NCI-H187 (cell line): ENCODE measurements at places on chromosomes 1 and 21.

GRCh38 chr1:162536511-162536910 is 25.0 kb upstream of the UAP1 start:
- no peak for DNase-seq

- no peak for DNase-seq
Observed at GRCh38 chr1:87449348-87449963, 120.8 kb downstream of the LMO4 start.

DNA sequence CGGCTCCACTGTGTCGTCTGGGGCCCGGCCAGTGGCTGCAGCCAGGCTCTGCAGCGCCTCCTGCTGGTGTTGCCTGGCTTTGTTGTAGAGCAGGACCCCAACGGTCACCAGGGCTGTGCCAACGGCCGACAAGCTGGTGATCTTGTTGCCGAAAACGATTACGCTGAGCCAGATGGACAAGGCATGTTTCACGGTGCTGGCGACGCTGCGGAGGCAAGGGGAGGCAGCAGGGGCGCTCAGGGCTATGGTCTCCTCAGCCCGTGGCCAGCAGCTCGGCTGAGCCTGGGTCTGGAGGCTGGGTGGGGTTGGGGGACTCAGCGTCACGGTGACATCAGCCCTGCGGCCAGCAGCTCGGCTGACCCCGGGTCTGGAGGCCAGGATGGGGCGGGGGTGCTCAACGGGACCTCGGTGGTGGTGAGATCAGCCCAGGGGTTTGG is 7.0 kb upstream of the CDK11B start:
- no peak for DNase-seq

DNA sequence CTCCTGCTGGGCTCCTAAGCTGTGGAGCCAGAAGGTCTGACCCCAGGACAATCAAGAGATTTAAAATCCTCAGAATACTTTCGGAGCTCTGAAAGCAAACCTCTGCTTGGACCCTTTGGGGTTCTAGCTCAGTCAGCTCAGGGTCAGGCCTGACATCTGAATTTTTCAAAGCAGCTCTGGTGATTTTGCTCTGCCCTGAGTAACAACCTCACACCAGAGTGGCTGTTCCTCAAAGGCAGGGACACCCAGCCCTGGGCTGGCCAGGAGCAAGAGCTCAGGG is 11.9 kb downstream of the SLC1A7 start:
- no peak for DNase-seq

DNA sequence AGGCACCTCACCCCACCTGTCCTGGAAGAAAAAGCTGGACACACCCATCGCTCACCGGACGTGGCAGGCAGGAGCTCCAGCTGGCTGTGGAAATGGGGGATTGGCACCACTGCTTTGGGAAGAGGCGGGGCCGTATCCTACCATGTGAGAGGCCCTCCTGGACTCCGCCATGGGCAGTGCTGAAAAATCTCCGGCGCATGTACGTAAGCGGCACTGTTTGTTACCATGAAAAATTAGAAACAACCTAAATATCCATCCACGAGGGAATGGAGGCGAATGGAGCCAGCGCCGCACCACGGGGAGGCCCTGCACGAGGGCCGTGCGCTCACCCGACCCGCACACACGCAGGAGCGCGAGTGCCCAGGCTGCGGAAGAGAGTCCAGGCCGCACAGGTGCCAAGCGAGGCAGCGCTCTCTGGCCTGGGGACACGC is 3.1 kb downstream of the KRTAP10-8 start:
- no peak for DNase-seq

DNA sequence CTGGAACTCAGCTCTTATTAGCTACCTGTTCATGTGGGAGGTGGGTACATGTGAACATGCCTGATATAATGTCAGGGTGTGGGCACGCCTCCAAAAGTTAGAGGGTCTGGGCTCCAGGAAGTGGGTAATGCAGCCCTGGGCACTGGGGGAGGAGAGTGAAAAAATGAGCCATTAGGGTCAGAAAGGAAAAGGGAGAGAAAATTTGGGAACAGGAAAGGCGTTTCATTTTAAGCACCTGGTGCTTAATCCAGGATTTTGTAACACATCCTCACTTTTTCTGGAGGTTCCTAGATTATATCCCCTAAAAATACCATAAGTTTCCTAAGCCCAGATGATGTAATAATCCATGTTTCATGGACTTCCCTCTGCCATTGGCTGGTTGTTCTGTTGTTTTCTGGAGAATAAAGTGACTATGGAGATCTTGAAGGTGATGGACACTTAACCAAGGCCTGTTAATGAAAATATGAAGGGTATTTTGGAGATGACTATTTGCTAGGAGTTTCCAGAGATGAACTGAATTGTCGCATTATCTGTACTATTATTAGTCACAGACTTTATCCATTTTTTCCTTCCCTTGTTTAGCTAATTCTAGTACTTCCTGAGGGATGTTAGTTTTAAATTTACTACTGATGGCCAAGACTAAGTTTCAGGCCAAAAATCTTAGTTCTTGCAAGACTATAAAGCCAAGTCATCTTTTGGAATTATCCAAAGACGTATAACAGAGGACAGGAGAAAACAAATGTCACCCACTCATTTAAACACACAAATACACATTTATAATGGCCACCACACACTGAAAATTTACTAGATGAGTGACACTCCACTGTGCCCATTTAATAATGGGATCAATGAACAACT is 24.4 kb upstream of the TARBP1 start:
- DNase-seq: no peak

GRCh38 chr1:228374711-228375577 is 31.7 kb downstream of the TRIM11 start:
- no peak for DNase-seq

DNA sequence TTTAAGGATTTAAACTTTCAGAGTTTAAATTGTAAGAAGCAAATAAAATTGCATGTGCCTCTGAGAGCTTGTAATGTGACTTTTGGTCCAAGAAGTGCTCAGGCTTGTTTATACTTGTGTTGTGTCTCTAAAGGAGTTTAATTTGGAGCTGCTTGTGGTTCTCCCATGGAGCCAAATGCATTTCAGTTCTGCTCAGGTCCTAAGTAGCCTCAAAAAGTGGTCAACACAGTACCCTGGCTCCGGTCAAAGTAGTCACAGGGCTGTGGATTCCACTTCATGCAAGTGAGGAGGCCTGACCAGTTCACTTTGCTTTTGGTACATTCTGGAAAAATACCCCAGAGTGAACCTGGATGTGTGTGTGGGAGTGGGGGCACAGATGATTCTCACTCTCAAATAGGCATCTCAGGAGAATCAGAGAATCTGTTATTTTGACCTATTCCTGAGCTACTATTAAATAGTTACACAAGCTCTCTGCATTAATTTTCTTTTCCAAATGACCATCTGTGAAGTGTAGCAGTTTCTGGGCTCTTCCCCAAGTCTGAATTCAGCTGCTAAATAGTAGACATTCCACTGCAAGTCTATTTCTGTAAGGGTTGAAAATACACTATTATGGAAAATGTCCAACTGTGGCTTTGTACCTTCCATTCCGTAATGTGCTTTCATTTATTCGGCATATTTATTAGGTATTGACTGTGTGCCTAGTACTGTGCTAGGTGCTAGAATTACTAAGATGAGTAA is 31.7 kb upstream of the AGO1 start:
- no peak for DNase-seq

DNA sequence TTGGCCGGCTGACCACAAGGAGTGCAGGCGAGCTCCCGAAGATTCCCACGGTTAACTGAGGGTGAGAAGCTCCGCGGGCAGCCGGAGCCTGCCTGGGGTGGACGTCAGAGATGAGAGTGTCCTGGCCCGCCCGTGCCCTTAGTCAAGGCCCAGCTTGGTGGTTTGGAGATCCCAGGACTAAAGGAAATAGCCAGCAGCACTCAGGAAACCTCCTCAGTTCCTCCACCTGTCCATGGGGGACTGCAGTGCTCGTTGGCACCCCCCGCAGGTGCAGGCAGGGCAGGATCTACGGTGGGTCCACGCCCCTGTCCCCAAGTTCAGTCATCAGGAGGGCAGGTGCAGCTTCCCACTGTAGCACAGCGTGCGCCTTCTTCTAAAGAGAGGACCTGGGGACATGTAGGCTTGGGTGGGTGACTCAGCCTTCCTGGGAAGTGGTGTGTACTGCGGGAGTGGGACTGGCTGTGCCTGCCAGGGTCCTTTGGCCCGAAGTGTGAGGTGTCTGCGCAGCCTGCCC is 32.5 kb downstream of the SLX9 start:
- no peak for DNase-seq

DNA sequence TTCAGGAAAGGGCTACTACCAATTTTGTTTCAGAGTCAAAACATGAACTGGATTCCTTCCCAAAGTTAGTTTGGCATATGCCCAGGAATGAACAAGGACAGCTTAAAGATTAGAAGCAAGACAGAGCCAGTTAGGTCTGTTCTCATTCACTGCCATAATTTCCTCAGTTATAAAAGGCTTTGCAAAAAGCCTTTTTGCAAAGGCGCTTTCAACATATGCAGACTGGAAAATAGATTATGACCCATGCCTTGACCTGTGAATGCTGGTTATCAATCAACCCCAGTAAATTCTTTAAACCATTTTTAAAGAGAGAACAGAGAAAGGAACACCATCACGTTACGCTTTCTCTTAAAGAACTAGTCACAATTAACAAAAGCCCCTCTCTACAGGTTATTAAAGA is 1.7 kb upstream of the FRRS1 start:
- DNase-seq: no peak

DNA sequence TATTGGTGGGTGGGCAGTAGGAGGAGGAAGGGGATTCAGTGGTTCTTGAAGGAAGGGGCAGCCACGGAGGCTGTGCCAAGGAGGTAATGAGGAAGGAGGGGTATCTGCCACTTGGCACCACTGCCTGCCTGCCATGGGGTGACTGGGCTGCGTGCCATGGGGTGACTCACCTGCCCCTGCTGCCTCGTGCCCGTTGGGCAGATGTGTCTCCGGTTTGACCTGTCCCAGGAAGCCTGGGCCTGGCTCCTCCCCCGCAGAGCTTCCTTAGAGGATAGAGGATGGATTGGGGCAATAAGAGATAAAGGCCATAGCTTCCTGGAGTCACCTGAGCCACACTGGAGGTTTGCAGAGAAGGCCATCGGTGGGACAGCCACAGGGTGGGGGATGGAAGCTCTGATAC is 1.7 kb downstream of the PADI3 start:
- no peak for DNase-seq

GRCh38 chr1:223535319-223535718 is 130.2 kb downstream of the CAPN8 start:
- no peak for DNase-seq

GRCh38 chr1:26705788-26706311 is 10.0 kb downstream of the ARID1A start:
- DNase-seq: no peak

- no peak for DNase-seq
Observed at GRCh38 chr1:77182083-77182482, 37.1 kb downstream of the PIGK start.

DNA sequence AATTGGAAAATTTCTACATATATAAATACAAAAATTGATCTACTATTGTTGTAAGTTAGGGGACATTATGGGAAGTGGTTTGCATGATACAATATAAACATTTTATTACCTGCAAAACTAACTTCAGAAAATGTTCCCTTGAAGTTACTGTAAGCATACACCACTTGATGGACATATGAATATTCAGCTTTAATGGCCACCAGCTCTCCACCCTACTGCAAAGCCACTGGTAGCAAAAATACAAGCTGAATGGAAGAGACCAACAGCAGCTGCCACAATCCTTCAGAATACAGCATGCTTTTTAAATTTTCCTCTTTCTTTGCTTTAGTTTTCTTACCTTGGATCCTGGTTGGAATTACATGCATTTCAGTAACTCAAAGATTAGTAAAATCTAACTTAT is 69.8 kb downstream of the COQ8A start:
- no peak for DNase-seq

GRCh38 chr1:113891631-113892220 is 4.3 kb upstream of the BCL2L15 start:
- DNase-seq: no peak

DNA sequence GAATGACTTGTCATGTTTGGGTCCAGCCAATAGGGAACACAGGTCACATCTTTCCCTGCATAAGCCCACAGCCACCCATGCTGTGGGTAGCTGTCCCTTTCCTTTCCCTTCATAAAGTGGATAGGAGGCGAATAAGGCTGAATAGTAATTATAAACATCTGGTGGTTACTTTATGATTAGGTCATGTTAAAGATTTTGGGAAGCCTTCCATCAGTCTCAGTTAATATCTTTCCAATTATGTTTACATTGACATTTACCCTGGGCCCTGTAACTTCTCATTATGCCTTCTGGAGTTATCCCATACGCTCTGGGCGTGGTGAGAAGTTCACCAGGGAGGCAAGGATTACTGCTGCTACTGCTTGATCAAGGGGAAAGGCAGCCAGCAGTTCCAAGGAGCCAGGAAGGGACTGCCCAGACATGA is 197.2 kb downstream of the HLX start:
- no peak for DNase-seq

DNA sequence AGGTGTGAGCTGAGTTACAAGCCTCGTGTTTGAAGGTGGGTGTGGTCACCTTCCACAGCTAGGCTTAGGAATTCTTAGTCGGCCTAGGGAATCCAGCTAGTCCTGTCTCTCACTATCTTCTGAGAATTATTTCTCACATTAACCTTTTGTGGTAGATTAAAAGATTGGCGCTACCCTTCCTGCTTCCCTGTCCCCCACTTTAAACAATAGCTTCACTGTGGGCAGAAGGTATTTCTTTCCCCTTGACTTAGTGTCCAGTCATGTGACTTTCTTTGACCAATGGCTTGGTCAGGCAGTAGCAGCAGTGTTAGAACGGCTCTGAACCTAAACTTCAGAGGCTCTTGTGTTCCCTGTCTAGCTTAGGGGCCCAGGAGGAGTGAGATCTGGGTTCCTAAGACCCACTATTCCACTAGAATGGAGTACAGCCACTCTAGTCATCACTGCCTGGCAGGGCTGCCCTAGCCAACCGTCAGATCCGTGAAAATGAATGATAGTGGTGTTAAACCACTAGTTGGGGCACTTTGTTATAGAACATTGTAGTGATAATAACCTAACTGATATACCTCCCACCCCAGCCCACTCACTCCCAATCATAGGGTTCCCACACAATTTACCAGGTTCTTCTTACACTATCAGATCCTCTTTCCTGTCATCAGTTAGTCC is 13.9 kb upstream of the C1orf141 start:
- DNase-seq: no peak

GRCh38 chr1:165531021-165531420 is 12.8 kb upstream of the LRRC52 start:
- DNase-seq: no peak

DNA sequence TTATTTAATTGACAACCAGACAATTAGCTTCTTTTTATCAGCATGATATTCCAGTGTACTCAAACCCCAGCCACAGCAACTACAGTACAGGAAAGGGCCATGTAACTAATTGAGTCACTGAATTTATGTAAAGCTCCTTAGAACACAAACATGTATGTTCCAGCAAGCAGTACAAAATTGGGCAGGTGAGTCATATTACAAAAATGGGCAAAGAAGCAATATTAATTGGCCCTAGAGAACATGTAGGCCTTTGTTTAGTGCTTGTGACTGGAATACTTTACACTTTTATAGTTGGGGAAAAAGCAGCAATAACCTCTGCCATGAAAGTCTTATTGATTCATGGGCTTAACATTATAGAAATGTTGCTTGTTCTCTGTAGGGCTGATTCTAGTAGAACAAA is 31.8 kb downstream of the CLEC20A start:
- DNase-seq: no peak

GRCh38 chr1:35122311-35122710 is 43.1 kb downstream of the ZMYM1 start:
- no peak for DNase-seq
